ENCODE measurements at places on chromosomes 3 and 15.

GRCh38 chr15:56150204-56150603, 93.5 kb downstream of the RFX7 start:
- ATAC-seq = no peak

DNA sequence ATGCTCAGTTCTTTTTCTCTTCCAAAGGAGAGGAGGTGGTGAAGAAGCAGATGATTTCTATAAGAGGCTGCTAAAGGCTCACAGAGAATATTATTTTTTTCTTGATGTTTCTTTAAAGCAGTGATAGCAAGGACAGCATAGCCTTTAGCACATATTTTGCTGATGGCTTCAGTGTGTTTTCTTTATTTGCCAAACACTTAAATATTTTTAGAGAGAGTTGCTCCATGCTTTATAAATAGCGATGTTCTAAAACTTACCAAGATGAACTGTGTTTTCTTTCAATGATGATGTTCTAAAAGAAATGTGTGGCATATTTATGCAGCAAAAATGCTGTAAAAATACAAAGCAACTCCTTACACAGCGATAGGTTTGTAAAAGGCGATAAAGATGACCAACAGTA, 11.8 kb upstream of the KCNAB1 start:
- no peak for ATAC-seq

GRCh38 chr15:101048581-101049030, 129.4 kb downstream of the LRRK1 start:
- no peak for ATAC-seq

DNA sequence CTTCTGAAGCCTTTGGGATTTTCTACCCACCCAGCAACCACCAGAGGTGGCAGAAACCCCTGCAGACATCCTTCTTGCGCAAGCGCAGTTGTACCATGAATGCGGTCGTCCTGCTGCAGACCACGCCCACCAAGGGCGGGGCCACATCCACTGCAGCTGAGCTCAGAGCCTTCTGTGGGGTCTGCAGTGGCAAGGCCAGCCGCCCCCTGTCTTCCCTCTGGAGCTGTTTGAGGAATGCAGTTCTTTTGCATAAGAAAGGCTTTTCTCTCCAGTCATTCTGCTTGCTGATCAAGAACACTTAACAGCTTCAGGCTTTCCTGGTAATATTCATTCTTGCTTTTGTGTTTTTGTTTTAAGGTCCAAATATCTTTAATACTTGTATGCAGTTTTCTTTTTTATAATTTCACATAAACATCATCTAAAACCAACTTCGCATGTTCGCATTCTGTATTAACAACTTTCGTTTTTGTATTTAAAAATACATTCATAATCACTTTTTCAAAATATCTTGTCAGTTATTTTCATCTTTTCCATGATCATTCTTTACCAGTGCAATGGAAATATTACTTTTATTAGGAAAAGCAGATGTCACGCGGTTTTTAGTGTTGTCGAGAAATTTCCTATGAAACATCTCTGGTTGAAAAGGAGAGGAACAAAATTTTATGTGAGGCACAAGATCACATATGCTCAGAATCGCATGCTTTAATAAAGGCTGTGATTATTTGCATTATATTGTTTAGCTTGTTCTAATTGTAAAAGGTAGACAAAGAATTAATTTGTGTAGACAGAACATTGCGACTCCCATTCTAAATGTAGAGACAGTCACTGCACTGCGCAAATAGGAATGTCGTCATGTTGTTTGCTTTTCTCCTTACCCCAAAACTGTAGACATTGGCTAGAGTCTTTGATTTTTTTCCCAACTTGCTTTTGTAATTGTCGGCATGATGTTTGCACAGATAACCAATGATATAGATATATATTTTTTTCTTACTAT, 98.1 kb upstream of the SNRPN start:
- ATAC-seq = peak; percentile 43

GRCh38 chr3:103693831-103694230, 1259.0 kb downstream of the ZPLD1 start:
- ATAC-seq = peak; percentile 63

- peak; percentile 96 for ATAC-seq
These were observed at the start of gene ACTR8 for GRCh38 chr3:53881691-53882593. Gene ACTR8, minus strand, starts transcription at chr3:53882152. Its CDS starts 51 bp downstream, at chr3:53882101.

DNA sequence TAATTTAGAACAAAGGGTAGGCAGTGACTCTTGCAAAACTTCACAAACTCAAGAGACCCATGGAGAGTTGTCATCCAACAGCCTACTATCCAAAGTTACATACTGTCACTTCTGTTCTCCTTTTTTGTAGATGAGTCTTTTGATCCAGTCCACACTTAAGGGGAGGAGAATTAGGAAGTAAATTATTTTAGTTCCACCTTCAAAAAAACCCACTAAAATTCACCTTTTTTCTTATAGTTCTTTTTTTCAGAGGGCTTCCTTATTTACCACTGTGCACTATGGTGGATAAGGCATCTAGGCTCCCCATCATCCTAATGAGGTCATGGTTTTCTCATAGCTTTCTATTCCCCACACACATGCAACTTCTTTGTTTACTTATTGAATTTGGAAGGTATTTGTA, 8.6 kb upstream of the TCAIM start:
- ATAC-seq = no peak

DNA sequence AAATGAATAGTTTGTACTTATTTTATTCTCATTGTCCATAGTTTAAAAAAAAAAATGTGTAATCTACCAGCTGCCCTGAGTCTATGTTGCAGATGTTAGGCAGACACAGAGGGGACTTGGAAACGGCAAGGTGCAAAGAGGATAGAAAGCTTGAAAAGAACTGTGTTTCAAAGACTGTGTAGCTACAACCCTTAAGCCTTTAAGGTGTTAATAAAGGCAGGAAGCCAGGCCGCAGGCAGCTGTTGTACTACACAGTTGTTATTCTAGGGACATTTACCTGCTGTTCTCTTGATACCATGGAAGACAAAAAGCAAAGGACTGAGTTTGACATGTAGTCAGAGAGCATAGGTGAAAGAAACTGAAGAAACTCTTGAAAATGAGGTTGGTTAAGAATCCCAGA, 440.0 kb downstream of the TUSC7 start:
- no peak for ATAC-seq

DNA sequence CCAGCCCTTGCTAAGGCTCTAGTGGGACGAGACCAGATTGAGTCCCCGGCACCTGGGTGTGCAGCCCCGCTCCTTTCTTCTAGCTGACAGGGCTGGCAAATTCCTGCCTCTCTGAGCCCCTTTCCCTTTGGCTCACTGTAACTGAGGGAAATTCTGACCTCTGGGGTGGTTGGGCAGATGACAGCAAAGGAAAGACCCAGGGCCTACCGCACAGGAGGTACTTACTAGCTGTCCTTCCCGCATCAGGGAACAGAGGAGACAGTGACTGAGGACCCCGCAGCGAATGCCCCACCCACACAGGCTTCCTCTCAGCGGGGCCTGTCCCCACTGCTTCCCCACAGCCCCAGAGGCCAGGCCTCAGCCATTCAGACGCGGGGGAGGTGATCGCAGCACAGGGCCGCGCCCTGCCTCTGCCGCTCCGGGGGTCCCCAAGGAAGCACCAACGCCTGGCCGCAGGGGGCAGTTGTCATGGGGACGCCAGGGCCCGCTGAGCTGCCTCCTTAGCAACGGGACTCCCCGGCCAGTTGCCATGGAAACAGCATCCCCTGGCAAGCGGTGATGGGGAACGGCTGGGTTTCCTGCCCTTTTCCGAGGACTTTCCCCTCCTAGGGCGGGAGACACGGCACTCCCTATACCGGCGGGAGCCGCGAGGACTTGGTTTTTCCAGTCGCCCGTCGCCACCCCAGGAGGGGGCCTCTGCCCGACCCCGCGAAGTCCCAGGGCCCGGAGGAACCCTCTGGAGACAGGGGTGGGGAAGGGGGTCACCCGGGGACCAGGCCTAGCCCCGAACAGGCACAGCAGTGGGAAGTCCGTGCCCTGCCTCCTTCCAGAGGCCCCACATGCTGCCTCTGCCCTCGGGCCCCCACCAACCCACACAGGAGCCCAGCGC, 50.1 kb downstream of the HCN4 start:
- no peak for ATAC-seq

DNA sequence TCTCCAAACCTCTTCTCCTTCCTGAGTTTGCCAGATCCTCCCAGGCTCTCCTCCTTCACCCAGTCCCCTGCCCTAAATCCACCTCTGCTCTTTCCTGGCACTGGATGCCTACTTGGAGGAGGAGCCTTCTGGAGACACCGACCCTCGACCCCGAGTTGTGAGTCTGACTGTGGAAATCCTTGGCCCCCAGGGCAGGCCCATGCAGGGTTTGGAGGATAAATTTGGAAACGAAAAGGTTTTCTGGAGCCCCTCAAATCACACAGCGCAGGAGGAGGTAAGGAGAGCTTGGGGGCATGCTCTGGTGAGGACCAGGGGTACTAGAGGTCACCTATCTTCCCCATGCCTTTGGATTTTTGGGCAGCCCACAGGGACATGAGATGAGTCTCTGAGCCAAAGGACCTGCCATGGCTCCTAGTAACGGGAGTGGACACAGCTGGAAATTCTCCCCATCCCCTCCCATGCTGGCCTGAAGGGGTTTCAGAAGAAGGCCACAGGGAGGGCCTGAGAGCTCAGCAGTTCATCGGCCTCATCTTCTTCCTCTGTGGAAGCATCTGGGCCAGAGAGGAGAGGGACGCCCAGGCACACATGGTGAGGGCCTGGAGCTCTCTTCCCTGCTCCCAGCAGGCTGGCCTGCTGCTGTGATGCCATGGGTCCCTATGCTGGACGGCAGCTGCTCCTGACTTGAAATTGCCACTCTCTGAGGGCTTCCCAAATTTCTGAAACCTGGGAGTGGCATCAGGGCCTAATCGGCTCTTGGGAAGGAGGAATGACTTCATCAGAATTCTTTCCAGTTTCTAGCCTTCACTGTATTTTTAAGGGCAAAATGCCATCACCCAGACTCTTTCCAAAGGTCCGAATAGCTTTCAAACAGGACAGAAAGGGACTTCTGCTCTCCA, 68.6 kb upstream of the ITGA11 start:
- no peak for ATAC-seq

- peak; percentile 95 for ATAC-seq
These were observed 17.1 kb downstream of the TRAIP start for GRCh38 chr3:49839193-49839809.

- peak; percentile 69 for ATAC-seq
These were observed 47.6 kb downstream of the TXNRD3 start for GRCh38 chr3:126607214-126607908.

DNA sequence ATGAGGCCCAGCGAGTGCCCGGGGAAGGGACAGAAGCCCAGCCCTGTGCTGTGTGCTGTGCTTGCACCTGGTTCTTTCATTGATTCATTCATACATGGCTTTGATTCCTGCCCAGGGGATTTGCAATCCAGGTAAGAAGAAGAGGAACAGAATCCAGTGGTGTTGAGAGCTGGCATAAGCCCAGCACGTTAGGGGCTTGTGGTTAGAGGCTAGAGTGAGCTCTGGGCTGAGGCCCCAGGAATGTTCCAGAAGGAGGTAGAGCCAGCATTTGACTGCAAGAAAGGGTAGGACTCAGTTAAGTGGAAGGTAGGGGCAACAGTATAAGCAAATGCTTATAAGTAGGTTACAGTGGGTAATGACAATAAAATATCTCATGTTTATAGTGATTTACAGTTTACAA, 2.3 kb downstream of the VWA5B2 start:
- no peak for ATAC-seq

DNA sequence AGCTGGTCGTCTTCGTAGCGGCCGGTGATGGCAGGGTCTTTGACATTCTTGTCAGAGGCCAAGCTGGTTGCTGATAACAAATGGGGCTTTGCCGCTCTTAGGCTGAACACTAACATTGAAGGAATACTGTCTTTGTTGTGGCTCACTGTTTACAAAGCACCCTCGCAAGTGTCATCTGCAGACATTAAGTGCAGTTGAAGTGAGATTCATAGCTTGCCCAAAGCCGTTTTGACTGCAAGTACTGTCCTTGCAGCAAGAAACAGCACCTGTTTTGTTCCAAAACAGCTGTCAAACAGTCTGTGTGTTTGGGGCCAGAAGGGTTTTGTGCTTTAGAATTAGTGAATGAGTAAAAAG, 568 bp downstream of the SENP2 start:
- no peak for ATAC-seq

- no peak for ATAC-seq
These were observed 27.1 kb downstream of the SLC12A1 start for GRCh38 chr15:48233246-48233645.

- peak; percentile 97 for ATAC-seq
These were observed 62.9 kb downstream of the ATG7 start for GRCh38 chr3:11335056-11335608.

GRCh38 chr15:97319291-97319690, 641.2 kb upstream of the ARRDC4 start:
- ATAC-seq = no peak

GRCh38 chr15:68650901-68651709, 72.3 kb downstream of the CORO2B start:
- ATAC-seq = peak; percentile 74

DNA sequence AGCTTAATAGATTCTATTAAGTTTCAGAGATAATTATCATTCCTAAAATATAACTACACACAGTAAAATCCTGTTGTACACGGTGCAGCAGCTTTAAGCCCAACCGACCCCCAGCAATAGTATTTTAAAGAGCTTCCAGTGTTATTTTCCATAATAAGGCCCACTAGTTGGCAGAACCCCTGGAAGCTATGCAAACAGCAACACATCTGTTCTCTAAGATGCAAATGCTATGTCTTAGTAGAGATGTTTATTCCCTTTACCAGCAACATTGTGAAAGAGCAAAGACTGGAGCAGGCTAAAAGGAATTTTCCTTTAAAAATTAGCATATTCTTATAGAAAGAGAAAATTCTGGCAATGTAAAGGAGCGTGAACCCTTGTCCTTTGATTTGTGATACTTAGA, 819.7 kb upstream of the ALCAM start:
- ATAC-seq = no peak

DNA sequence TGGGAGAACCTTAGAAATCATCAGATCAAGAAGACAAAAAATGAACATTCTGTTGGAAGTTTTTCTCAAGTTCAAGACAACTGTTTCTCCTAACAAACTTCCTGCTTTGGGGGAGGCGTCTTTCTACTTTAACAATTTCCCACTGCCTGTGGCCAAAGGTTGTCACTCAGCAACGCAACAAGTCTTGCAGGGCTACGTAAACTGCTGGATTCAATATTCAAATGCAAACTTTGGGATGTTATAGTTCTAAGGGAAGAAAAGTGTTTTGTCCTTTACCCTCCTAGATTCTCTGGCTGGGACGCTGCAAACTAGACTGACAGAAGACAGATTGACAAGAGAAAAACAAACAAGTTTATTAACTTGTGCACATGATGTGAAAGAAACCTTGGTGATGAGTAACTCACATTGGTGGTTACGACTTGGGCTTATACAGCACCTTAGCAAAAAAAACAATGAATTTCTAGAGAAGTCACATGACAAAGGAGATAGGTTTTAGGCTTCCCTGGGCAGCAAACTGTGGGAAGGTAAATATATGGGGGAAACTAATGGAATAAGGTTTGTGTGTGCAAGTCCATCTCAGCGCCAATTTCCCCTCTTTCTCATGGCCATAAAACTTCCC, 34.0 kb upstream of the ARPIN start:
- ATAC-seq = no peak

GRCh38 chr3:13045241-13045903, 27.9 kb downstream of the IQSEC1 start:
- no peak for ATAC-seq

Data from SK-N-SH treated with all-trans-retinoic acid at 6 μM for 48 hours (cell line).